ENCODE measurements at places on chromosomes 11 and 22.

- no peak for DNase-seq
These were observed 925 bp upstream of the C11orf52 start for GRCh38 chr11:111917788-111918187.

DNA sequence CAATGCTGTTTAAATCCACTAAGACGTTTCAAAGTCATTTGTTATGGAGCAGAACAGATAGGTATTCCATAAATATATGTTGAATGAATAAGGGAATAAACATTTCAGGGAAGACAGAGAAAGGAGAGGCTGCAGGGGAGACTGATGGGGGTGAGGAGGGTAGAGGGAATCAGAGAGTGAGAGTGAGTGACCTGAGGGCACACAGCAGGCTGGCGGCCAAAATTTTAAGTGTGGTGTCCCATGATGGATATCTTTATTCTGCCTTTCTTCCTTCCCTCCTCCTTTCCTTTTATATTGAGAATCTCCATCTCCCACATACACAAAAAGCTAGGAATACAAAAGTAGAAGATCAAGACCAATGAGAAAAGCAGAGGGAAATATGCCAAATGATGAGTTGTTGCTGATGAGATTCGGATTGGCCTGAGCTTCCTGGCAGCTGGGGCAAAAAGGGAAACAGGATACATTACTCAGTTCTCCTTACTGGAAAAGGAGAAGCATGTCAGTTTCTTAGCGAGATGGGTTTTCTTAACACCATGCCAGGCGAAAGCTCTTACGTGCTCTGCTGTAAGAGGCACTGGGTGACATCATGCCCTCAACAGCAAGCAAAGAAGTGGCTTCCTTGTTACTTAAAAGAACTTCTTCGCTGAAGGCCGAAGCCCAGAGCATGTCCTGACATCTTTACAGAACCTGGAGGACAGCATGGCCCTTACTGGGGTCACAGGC is 11.2 kb upstream of the CYTH4 start:
- no peak for DNase-seq

DNA sequence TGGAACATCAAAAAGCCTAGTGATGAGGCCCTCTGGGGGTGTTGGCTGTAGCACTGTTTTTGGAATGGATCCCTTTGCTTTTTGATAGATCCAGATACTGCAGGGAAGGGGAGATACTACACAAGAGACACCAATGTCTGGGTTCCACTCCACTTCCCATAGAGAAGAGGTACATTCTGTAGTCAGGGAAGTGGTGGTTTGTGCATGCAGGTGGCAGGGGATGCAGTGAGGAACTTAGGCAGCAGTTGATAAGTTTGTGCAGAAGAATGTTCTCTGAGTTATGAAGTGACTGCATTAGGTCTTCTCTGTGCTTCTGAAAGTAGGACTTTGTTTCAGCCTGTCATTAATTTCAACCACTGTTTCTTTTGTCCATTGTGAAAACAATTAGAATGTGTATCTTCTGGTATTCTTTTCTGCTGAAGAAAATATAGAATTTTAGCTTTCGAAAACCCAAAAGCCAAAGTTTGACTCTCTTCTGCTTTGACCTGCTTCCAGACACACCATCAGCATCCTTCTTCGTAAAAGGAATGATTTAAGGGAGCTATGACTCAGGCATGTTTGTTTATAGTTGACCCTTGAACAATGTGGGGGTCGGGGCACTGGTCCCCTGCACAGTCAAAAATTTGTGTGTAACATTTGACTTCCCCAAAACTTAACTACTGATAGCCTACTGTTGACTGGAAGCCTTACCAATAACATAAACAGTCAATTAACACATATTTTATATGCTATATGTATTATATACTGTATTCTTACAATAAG is 25.6 kb downstream of the PANX1 start:
- DNase-seq = no peak

DNA sequence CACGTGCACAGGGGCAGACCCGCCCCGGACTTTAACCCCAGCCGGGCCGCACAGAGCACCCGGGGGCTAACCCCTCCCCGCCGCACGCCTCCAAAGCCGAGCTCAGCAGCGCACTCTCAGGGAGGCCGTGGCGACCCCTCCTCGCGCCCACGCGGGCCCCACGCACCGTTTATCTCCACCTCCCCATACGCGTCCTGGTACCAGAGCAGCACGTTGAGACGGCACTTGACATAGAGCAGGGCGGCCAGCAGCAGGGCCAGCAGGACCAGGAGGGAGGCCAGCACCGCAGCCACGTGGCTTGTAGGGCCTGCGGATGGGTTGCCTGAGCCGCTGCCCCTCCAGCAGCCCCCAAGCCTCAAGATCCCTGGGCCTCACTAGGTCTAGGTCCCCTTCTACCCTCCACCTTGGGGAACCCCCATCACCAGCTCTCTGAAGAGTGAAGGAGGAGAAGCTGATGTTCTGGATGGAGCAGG is 7.1 kb downstream of the SIGIRR start:
- no peak for DNase-seq

DNA sequence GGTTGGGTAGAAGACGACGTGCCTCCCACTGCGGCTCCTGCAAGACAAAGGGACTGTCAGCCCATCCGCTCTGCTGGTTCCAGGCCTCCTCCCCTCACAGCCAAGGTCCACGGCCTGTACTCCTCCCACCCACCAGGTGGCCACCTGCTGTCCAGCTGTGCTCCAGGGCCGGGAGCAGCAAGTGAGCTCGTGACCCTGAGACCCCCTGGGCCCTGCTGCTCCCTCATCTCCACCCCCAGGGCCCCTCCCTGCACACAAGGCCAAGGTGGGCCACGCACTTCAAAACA is 27.4 kb downstream of the TSPAN4 start:
- DNase-seq = no peak

DNA sequence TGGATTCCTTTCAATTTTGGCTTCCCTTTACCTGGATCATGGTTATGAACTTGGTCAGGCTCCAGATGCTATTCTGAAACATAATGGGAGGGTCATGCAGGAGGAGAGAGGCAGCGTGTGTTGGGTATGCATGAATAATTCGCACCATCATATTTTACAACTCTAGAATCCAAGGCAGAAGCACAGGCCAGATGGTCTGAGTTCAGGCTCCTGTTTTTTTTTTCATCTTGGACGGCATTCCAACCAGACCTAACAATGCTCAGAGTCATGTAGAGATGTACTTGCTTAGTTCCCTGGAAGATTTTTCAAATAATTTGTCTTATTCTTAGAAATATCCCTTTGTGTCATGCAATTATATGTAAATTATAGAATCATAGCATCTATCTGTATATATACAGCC is 393.5 kb downstream of the JRKL start:
- no peak for DNase-seq

DNA sequence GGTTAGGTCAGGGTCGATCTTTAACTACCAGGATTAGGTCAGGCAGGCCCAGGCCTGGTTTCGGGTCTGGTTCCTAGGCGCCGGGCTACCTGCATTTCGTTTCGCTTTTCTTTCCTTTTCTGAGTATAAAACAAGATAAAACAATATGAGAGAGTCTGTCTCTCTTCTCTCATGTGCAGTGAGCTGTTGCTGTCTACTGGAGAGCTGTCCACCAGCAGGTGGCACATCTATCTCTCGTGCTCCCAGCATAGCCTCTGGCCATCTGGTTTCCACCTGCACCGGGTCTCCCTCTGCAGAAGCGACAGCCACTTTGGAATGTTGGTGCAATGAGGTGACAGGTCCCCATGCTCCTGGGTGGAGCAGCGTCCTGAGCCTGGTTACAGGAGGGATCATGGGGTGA is 27.6 kb downstream of the RIBC2 start:
- no peak for DNase-seq

DNA sequence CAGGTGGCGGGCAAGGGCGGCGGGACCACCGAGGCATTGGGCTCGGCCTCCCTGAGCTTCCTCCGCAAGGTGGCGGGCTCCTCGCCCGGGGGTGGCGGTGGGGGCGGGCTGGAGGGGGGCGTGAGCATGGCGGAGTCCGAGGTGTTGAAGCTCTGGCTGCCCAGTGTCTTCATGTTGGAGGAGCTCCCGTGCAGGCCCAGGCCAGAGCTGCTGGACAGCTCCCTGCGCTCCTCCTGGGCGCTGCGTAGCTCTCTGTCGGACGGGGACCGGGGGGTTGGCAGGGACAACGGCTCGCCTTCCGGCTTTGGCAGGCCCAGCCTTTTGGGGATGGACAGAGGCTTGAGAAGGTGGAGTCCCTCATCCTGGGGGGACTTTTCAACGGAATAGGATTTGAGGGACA is 43.9 kb upstream of the BID start:
- no peak for DNase-seq

DNA sequence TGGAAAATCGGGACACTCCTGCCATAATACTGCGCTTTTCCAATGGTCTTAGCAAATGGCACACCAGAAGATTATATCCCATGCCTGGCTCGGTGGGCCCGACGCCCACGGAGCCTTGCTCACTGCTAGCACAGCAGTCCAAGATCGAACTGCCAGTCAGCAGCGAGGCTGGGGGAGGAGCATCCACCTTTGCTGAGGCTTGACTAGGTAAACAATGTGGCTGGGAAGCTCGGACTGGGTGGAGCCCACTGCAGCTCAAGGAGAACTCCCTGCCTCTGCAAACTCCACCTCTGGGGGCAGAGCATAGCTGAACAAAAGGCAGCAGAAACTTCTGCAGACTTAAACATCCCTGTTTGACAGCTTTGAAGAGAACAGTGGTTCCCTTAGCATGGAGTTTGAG is 15.6 kb downstream of the PTH start:
- no peak for DNase-seq

DNA sequence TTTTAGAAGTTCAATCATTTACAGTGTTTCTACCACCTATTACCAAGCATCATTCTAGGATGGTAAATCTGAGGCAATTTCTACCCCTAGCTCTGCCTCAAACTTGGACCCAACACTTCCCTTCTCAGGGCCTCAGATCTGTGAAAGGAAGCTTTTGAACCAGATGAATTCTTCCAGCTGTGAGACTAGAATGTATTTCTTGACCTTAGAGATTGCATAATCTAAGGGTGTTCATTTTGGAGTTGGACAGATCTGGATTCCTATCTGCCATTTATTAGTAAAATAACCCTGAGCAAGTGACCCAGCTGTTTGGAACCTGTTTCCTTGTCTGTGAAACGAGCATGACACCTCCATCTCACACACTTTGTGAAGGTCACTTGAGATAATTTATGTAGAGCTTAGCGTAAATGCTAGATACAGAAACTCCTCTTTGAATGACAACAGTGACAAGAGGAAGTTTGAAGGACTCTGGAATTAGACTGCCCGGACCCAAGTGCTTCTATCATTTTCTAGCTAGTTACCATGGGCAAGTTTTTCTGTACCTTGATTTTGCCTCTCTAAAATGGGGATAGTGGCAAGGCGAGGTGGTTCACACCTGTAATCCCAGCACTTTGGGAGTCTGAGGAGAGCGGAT is 3.8 kb upstream of the INTS5 start:
- DNase-seq = no peak

DNA sequence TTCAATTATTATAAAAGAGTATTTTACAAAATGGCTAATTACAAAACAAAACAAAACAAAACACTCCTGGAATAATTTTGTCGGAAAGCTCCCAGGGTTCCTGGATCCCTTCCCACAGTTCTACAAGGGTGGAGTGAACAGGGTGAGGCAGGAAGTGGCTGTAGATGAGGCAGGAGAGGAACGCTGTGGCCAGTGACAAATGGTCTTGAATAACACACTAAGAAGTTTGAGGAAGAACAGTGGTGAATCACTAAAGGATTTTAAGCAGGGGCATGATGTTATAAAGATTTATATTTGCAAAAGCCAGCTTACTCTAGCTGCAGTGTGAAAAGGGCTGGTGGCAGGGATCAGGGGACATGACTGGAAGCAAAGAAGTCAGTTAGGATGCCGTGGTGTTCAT is 33.8 kb upstream of the APOA1 start:
- DNase-seq = no peak

DNA sequence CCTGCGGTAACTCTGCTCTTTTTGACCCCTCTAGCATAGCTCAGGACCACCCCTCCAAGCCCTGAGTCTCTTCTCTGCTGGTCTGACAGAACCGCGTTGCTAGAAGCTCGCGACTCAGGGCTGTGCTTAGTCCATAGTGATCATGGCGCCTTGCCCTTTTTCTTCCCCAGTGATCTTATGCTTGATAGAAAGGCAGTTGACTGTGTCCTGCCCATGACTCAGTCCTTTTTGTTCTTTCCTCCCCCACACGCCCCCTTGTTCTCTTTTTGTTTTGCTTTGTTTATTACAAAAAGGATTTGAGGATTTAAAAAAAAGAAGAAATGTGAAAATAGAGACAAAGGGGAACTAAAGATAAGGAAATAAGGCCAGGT is 17.5 kb downstream of the IL17RA start:
- DNase-seq = no peak

DNA sequence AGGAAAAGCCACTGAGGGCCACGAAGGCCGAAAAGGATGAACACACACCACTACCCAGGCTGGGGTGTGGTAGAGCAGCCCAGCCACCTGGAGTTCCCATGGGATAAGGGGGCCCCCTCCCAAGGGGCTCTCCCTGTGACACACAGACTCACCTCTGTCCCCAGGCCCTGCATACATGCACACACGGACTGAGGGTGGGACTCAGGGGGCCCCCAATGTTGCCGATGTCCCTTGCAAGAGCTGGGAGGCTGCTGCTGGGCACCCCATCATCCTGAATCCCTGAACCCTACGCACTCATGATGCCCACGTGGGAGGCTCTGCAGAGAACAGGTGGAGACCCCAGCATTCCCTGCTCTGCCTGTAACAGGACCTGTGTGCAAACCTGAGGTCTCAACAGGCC is 14.5 kb downstream of the SHANK2 start:
- no peak for DNase-seq

- DNase-seq = no peak
These were observed 156.4 kb upstream of the NARS2 start for GRCh38 chr11:78731027-78731426.

DNA sequence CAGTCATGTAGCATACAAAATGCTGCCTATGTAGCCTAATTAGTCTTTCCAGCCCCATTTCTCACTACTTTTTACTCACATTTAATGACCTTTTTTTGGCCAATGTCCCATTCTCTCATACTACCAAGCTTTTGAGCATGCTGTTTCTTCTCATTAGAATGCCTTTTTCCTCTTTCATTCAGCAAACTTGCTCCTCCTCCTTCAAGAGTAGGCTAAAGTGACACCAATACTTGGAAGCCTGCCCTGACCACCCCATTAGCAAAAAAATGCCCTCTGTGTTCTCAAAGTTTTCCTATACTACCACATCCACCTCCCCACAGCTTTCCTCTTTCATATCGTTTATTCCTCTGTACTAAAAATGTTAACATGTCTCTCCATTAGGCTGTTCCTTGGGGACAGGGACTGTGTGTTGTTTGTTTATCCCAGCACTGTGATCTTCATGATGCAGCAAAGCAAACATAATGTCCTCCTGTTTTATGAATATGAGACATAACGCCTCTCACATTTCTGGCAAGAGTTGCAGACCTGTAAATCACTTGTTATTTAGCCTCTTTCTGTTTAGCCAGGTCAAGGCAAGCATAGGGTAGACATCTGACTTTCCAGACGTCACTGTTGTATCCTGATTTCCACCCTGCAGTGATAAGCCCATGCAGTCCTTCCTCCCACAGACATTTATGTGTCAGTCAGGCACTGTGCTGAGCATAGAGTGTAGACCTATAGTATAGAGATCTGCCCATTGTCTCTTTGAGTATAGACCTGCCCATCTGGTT is 62.0 kb upstream of the UCP3 start:
- DNase-seq = no peak
